ENCODE measurements at places on chromosomes 5 and 9. TPM values are rescaled to one million over a fixed set of nuclear protein-coding genes. Genes with fewer than 3 reads are reported as not detected.

GRCh38 chr9:98020476-98021145, 35.9 kb upstream of the NANS start:
- H3K27ac ChIP-seq = no peak overlapping the region
- no peak for DNase-seq
- H3K27me3 ChIP-seq = no peaks in the 10 kb centered on the region

- no peak for DNase-seq
- no peak overlapping the region for H3K4me3 ChIP-seq
- no peak overlapping the region for H3K27ac ChIP-seq
- H3K4me1 ChIP-seq = no peaks in the 10 kb centered on the region
Observed at GRCh38 chr9:133516961-133517350, 7.8 kb downstream of the MYMK start.

IGFBPL1 gene
- total RNA-seq = 0.55 TPM

NR2F1-AS1 gene
- total RNA-seq = 46.1 TPM

DNA sequence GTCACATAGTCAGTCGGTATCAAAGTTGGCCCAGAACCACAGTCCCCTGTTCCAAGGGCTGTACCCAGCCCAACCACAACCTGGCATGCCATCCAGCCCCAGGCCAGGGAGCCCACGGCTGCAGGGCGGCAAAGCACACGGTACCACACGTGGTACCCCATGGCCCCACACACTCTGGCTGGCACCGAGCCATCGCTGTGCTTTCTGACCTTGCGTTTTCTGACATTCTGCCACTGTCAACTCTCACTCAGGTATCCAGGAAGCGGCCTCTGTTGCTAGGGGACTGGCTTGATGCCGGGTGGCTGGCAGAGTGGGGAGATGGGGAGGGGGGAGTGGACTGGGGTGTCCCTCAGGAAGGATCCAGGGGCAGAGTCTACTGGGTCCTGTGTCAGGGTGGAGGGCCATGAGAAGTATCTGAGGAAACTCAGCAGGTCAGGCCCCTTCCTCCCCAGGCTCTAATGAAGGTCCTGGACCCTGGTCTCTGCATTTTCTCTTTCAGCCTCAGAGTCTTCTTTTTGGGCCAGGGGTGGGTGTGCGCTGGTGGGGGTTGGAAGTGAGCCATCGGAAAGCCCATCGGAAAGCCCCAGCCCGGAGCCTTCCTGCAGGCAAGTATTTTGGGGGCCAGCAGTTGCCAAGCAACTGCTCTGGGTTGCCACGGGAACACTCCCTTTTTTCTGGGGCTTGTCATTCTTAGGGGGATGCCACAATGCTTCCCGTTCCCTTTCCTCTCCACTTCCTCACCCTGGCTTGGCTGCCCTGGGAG, 21.0 kb upstream of the RALGDS start:
- H3K4me3 ChIP-seq = no peak overlapping the region
- DNase-seq = peak; percentile 55
- H3K4me1 ChIP-seq = peaks cover 4% of the 10 kb centered on the region
- no peaks in the 10 kb centered on the region for H3K27me3 ChIP-seq
- H3K36me3 ChIP-seq = no peaks in the 10 kb centered on the region
- H3K27ac ChIP-seq = no peak overlapping the region

DNA sequence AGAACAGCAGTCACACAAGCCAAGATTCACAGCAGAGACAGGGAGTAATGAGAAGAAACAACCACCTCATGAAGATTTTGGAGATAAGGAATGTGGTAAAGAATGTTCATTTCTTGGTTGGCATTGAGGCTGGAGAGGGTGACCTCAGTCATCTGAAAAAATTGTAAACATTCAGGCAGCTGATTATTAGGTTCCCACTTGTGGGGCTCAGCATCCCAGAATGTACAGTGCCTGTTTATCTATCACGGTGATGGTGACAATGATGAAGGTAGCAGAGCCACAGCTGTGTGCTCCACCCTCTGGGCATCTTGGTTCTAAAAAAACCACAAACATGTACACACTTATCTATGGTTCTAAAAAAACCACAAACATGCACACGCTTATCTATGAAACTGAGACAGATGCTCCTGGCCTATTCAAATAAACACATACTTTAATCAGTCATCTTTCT, 143.9 kb upstream of the MOCS2 start:
- no peaks in the 10 kb centered on the region for H3K4me1 ChIP-seq
- H3K36me3 ChIP-seq = no peaks in the 10 kb centered on the region
- H3K4me3 ChIP-seq = no peak overlapping the region
- no peak for DNase-seq

DNA sequence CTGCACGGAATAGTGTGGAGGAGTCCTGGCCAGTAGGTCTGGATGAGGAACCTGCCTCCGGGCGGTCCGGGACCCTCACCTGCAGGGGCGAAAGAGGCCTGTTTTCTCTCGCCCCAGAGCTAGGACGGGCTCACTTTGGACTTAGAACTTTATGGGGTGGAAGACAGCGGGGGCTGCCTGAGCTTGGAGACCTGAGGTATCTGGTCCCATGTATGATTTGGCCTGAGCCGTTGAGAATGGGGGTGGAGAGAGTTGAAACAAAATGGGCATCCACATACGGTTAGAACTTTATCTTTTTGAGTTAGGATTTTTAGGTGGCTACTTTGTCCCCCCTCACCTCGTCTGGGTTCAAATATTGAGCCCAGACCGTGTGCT, 681 bp upstream of the ETF1 start:
- peak overlapping the region; percentile 94 for H3K27ac ChIP-seq
- peak overlapping the region; percentile 94 for H3K4me3 ChIP-seq
- DNase-seq = no peak
- no peaks in the 10 kb centered on the region for H3K36me3 ChIP-seq

GRCh38 chr5:15807871-15808270, 307.9 kb downstream of the FBXL7 start:
- peak; percentile 30 for DNase-seq
- H3K27ac ChIP-seq = no peak overlapping the region
- no peaks in the 10 kb centered on the region for H3K4me1 ChIP-seq
- no peaks in the 10 kb centered on the region for H3K36me3 ChIP-seq
- H3K4me3 ChIP-seq = no peak overlapping the region
- H3K27me3 ChIP-seq = no peaks in the 10 kb centered on the region

SAXO1 gene
- 0.37 TPM for total RNA-seq
